ENCODE measurements at places on chromosomes 5 and 9.

DNA sequence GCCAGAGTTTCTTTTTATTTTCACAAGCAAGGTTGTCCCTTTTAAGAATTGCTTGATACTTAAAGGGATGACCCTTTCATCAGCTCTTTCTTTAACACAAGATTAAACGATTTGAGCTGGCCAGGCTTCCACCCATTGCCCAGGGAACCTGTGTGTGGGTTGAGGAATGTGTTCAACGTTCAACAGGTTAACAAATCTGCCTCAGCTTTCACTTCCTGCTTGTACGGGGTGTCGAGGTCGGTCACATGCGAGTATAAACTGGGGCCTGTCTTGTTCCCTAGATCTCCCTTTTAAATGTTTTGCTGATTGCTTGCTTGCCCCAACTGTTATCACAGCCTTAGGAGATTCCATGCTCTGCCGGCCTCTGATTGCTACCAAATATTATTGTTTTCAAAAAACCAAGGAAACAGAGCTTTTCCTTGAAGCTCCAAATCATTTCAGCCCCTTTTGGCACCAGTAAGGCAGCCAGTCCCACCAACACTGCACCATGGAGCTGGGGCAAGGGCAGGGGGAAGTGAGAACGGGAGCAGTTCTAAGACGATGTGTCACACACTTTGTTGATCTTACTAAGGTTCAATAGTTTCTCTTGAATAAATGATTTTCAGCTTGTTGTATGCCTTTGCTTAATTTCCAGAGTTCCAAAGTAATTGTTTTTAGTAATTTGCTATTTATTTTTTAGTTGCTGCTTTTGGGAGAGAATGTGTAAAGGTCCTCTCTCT is 10.7 kb upstream of the CLK4 start:
- no peak for DNase-seq

DNA sequence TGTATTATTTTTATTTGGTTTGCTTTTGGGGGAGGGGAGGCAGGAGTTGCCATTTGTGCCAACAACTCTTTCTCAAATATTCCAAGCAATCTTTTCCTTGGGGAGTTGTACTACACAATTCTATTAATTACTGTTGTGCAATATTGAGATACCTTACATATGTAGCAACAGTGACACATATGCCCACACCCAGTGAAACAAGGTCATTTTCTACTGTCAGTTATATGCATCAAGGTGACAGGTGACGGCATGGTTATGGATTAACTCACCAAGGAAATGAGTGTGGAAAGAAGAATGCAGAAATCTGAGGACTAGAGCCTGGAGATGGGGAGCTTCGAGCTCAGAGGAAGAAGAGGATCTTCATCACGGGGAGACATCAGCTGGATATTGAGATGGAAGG is 17.9 kb upstream of the MSMP start:
- no peak for DNase-seq

DNA sequence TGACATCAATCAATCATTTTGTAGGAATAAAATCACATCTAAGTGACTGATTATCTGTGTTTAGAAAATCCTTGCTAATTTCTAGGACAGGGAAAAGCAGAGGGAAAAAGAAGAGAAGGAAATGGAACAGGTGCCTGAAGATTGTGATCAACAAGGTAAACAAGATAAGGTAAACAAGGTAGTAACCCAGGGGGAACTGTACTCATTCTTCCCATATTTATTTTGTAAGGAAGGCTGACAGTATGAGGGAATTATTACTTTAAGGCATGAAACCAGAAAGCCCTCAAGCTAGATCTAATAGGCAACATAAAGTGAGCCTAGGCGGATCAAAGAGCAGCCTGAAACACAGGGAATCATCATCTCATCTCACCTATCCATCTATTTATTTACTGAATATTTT is 231.1 kb downstream of the MLLT3 start:
- no peak for DNase-seq

- no peak for DNase-seq
Observed at GRCh38 chr5:41539454-41539853, 29.1 kb upstream of the PLCXD3 start.

DNA sequence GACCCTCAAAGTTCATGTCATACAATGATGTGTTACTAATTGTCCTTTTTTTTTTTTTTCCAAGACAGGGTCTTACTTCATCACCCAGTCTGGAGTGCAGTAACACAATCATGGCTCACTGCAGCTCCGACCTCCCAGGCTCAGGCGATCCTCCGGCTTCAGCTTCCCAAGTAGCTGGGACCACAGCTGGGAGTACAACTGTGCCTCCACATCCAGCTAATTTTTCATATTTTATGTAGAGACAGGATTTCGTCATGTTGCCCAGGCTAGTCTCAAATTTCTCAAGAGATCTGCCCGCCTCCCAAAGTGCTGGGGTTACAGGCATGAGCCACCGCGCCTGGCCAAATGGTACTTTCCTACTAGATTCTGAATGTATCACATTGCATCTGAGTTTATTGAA is 49.4 kb upstream of the EBF1 start:
- DNase-seq: no peak

DNA sequence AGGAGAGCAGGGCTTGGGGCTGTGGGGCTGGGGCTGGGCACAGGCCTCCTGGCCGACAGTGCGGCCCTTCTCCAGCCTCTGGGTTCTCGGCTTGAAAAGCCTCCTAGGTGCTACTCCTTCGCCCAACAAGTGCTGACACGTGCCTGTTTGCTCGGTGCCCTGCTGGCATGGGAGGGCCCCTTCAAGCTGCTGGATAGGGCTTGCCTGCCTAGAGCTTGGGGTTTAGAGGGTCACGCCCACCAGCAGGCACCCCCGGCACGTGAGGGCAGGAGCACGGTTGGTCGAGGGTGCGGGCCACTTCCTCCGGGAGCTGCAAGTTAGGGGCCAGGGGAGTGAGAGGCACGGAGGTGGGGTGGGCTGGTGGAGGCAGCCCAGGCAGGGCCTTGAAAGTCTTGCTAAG is 106.2 kb downstream of the RXRA start:
- no peak for DNase-seq

DNA sequence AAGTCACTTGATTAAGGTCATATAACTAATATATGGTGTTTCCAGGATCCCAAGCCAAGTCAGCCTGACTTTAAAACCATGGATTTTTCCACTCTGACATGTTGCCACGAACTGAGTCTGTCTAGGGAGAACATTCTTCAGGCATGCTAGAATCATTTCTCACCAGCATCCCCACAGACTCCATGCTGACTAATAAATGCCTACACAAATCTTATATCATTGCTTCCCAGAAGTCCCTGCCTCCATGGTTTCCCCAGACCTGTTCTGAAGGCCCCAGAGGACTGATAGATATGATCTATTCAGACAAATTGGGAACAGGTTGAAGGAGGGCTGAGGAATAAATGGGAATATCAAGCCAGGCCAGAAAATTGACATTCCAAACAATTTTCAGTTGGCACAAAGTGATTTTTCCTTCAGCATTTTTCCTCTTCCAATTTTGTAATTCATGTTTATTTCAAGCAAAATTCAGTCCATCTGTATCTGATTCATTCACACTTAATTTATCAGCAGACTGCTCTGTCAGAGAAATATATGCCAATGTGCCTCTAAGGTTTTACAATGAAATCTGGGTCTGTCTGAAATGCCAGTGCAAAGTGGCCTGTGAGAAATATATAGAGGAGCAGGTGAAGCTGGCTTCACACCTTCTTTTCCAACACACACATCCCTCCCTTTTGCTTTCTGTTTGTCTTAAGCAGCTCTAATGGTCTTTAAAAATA is 413.6 kb upstream of the TNC start:
- DNase-seq: no peak

GRCh38 chr9:121286973-121287741 is 19.2 kb downstream of the GSN start:
- no peak for DNase-seq

- no peak for DNase-seq
Observed at GRCh38 chr5:3542158-3542557, 53.5 kb upstream of the IRX1 start.

DNA sequence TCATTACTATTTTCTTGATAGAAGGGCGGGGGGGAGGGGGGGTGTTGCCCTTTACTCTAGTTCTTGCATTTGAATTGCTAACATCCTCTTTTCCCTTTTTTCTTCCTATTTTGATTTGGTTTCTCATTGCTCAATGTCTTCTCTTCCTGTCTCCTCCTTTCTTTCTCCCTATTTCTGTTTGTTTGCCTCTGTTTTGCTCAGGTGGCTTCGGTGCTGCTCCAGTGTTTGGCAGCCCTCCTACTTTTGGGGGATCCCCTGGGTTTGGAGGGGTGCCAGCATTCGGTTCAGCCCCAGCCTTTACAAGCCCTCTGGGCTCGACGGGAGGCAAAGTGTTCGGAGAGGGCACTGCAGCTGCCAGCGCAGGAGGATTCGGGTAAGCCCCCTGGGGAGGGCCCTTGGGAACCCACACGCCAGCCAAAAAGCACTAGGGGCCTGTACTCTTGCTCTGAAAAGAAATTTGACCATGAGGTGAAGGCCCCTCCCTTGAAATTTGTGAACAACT is 48.3 kb downstream of the FAM78A start:
- DNase-seq: peak; percentile 87

GRCh38 chr5:82150559-82150958 is 127.6 kb downstream of the RPS23 start:
- peak; percentile 14 for DNase-seq

GRCh38 chr5:137629646-137630045 is 106.2 kb downstream of the KLHL3 start:
- no peak for DNase-seq

- DNase-seq: no peak
Observed at GRCh38 chr5:14450018-14450524, 131.5 kb upstream of the OTULINL start.

DNA sequence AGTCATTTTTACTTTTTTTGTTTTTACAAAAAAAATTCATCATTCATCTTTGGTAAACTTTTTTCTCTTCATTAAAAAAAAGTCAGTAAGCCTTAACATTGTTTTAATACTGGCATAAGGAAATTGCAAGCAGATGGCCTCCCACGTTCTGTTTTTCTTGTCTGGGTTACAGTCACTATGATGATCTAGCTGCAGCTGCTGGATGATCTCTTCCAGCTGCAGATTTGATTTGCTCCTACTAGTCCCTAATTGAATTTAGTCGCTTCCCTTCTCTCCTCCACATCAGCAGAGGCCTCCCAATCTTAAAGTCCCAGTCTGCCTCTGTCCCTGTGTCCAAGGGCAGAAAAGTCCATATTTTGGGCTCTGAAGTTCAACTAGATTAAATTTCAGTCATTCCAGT is 106.8 kb upstream of the PTGER4 start:
- no peak for DNase-seq

DNA sequence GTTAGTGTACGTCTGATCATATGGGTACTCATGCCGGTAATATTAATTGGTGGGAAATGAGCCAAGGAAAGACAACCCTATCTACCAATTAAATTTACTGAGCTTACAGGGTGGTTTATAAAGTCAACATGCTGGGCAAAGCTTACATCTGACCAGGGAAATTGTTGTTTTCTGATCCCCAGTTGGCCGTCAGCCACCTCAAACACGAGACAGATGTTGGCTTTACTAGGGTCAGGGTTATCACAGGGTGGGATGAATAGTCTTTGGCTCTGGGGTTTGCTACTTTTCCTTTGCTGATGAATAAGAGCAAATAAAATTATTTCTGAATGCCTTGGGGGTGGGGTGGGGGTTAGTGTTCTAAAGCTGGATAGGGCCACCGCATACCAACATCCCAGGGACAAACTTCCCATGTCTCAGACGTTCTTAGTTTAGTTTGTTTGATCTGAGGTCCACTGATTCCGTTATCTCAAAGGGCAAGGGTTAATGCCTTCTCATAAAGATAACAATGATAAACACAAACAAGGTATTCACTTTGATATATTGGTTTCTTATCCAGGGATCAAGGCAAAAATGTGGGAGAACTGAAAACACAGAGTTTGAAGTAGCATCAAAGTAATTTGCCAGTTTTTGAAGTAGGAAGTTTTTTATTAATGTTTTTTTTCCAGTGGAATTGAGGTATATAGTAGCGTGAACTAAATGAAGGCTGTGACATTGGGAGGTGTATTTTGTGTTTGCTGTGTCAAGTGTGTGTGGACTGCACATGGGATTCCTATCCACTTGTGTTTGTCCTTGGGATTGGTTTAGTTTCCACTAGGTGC is 109.1 kb upstream of the RPS23 start:
- DNase-seq: peak; percentile 74

- DNase-seq: no peak
Observed at GRCh38 chr5:145463634-145464033, 371.5 kb downstream of the PRELID2 start.

DNA sequence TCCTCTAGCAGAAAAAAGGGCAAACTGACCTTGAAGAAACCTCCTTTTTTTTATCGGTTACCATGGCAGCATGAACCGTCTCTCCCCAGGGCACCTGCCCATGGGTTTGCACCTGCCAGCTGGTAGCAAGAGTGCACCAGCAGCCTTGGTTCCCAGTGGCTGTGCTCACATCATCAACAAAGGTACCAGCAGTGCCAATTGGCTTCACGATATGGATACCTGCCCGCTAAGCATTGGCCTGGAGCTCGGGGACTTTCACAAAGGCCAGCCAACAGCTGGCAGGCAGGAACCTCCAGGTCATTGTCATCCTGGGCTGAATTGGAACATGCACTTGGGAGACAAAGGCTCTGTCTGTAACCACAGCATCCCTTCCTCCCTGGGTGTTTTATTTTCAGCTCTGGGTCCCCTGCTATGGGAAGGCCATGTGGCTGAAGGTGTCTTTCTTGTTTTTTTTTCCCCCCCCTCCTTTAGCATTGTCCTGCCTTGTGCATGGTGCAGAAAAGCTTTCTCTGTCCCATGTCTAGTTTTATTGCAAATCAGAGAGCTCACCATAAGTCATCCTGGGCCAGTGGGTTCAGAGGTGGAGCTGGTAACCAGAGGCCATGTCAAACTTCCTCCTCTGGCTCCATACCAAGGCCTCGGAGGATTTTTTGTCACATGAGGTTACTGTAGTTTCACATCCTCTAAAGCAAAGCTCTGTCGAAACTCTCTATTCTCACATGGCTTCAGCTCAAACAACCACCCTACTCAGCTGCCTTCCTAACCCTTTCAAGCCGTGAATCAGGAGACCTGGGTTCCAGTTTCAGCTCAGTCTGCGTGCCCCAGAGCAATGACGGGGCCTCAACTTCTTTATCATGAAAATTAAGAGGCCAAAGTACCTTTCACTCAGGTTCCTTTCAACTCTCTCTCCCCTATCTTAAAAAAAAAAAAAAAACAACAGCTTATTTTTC is 145.5 kb upstream of the MAP3K1 start:
- DNase-seq: peak; percentile 72

DNA sequence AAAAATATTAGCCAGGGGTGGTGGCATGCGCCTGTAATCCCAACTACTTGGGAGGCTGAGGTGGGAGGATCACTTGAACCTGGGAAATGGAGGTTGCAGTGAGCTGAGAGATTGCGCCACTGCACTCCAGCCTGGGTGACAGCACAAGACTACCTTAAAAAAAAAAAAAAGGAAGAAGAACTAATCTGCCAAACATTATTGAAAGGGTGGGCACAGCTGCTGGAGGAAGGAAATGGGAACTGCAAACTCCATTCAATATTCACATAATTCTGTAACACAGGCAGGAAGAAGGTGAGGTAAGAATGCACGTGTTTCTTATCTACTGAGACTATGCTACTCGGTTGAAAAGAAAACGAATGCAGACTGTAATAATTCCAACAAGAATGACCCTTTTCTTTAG is 121.1 kb upstream of the GNA14 start:
- no peak for DNase-seq

All from NCI-H1092 (cell line).